NCI-H446 (cell line): ENCODE measurements at places on chromosomes 13 and 19.

GRCh38 chr13:94345374-94346195 is 133.9 kb downstream of the DCT start:
- peak; percentile 18 for DNase-seq

DNA sequence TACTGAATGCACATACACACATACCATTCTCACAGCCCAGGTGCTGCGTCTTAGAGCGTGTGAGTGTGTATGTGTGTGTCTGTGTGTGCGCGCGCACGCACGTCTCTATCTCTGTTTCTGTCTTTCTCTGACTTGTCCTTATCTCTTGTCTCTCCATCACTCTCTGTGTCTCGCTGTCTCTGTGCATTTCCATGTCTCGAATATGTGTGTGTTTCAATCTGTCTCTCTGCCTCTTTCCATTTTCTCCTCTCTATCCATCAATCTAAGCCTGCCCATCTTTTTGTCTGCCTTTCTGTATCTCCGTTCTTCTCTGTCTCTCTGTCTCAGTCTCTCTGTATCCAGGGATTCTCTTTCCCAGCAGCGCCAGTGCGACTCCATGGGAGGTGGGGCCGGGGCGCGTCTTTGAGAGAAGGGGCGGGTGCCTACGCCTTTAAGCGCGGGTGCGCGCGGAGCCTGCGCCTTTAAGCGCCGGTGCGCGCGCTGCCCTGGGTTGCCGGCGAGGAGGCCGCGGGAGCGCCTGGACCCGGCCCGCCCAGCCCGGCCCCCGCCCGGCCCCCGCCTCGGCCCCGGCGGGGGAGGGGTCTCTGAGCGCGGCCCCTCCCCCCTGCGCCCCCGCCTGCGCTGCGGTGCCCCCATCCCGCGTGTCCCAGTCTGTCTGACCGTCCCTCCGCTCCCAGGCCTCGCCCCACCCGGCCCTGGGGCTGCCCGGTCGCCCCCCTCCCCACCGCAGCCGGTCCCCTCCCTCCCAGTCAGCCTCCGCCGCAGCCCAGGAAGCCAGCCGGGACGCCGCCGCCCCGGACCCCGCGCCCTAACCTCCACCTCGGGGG is at the start of gene LRFN3:
Gene LRFN3 (plus strand): TSS at position 464 of the 827 bp plus-strand sequence. CDS start 3,052 bp downstream, outside the sequence.
- peak; percentile 89 for DNase-seq

- DNase-seq = no peak
Observed at GRCh38 chr19:32876919-32877285, 7.3 kb upstream of the SLC7A9 start.

DNA sequence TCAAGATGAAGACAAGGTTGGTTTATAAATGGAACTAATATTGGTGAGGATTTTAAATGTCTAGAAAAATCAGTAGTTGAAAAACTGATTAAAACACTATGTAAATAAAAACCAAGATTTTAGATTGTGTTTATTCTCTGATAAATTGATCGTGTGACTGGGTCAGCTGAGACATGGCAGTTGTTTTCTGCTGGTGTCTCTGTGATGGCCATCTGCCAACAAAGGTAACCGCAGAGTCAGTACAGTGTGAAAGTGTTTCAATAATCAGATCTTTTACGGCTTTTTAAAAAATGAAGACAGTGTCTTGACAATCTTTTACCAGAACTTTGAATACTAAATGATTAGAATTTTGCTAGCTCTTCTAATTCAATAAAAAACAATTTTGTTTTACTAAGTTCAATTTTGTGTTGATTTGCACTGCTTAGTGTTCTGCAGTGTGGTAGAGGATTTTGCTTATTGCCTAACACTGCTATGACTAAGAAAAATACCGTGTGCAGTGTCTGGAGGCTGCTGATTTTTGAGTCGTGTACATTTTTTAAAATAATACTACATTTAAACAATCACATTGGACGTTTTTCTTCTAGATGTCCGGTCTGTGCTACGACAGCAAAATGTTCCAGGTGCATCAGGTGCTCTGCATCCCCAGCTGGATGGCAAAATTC is 32.7 kb upstream of the GPR183 start:
- no peak for DNase-seq

GRCh38 chr19:16527334-16527935 is 14.8 kb downstream of the CHERP start:
- DNase-seq = no peak

DNA sequence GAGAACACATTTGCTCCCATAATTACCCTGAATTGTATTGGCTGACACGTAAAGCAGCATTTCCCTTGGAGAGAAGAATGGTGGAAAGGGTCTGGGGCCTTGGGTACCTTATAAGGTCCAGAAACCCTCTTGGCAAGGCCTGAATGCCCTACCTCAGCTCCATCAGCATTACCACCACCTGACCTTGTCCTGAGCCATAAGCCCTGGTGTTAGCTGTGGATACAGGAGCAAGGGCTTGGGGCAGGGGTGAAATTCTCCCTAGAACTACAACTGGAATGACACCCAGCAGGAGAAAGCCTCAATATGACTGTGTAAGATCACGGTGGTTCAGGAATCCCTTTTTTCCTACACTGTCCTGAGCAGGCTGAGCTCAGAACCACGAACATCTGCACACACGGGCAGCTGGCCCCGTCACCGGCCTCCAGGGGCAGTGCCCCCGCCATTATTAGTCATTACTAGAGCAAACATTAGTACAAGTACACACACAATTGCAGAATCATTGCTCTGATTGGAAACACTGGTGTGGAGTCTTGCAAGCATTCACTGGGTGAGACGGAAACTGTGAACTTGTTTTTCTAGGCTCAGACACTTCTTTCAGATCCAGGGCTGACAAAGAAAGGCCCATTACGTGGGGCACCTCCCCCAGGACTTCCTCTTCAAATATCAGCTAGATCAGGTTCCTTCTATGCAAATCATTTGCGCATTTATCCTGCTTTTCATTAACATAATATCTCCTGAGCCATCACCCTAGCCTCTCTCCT is 26.8 kb upstream of the MTIF3 start:
- no peak for DNase-seq

DNA sequence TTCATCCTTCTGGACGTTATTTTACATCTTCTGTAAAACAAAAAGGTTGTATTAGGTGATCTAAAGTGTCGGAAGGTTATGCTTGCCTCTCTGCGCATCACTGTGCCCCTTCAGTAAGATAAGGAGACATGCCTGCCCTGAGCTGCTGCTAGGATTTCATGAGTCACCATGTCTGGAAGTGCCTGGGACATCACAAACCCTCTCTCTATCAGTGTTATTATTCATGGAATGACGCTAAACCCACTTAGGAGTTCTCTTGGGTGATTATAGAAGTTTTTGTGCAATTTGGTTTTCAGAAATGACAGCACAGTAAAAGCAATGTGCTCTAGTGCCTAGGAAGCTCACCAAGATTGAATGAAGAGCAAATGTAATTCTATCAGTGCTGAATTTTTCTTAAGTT is 617.7 kb downstream of the DCT start:
- DNase-seq = no peak

DNA sequence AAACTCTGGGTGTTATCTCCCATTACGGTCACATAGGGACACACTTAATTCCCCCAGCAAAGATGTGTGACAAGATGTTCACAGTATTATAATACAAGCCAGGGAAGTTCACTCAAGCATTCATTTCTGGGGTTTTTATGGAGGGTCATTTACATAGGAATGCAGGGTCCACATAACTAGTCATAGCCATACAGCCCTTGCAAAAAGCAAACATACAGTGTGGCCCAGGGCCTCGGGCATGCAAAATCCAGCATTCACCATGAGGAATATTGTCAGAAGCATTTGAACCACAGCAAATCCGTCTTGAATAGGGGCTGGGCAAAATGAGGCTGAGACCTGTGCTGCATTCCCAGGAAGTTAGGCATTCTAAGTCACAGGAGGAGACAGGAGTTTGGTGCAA is 13.0 kb upstream of the ZNF460 start:
- DNase-seq = no peak

GRCh38 chr13:46106839-46107371 is 2.1 kb upstream of the CPB2 start:
- DNase-seq = no peak

DNA sequence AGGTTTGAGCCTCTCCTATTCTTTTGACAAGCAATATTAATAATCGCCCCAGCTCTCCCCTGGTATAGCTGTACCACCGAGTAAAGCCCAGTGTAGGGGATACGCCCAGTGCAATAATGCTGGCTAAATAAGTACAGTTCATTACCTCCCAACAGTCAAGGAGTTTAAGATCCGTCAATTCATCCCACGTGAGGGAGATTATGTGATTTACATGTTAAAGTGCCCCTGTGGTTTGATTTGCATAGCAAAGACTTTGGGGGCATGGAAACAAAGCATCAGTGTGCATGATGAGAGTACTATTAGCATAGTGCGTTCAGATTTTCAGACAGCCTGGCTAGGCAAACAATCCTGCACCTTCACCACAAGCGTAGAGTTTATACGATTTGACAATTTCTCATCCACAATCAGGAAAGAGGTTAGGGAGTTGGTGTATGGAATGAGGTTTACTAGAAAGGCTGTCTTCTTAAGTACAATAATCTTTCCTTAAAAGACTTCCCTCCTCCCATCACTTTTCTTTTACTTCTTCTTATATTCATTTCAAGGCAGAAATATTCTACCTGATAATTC is 754.0 kb downstream of the DIAPH3 start:
- no peak for DNase-seq

DNA sequence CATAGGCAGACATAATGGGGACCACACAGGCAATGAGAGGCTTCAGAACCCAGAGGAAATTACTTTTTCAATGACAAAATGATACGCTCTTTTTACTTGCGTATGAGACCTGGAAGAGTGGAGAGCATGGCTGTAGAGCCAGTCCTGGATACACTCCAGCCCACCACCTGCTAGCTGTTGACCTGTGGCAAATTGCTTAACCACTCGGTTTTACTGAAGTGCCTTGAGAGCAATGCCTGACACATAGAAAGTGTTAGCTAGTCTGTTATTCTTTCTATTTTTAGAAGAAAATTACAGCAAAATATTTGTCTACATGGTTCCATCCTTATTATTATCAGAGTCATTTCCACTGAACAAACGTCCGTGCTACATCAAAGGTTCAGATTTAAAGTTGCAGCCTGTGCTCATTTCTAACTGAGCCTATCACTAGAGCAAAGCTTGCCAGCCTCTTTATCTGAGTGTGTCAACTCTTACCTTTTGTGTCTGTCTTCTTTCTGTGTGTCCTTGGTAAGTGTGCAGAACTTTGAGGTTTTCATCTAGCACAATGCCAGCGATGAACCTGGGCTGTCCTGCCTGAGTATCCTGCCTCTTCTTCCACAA is 9.6 kb upstream of the GPR183 start:
- no peak for DNase-seq

DNA sequence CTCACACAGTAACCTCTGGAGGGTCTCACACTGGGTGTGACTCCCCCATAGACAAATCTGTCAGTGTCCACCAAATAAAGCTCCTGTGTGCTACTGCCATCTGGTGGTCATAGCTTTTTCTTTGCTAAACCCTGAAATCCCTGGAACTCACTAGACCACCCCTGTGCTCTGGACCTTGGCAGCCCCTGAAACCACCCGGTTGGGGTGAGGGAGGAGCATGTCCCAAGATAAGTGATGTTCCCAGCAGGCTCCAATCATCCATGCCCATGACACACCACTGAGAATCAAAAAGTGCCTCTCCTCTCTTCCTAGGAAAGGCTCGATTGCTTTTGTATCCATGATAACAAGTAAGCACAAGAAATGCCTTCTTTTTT is 6.5 kb upstream of the HSD17B14 start:
- peak; percentile 52 for DNase-seq
